Naive thymus-derived CD8-positive, alpha-beta T cell (primary cell): ENCODE measurements at places on chromosomes 13 and 19. TPM values are rescaled to one million over a fixed set of nuclear protein-coding genes. Genes with fewer than 3 reads are reported as not detected.

- H3K27me3 ChIP-seq: no peaks in the 10 kb centered on the region
- H3K27ac ChIP-seq: no peak overlapping the region
- no peaks in the 10 kb centered on the region for H3K36me3 ChIP-seq
Measured at GRCh38 chr13:33855371-33855895, 37.5 kb downstream of the RFC3 start.

- peak overlapping the region; percentile 88 for H3K4me3 ChIP-seq
- DNase-seq: no peak
- peaks cover 36% of the 10 kb centered on the region for H3K36me3 ChIP-seq
- H3K27me3 ChIP-seq: no peaks in the 10 kb centered on the region
- peaks cover 16% of the 10 kb centered on the region for H3K4me1 ChIP-seq
Measured at GRCh38 chr19:53158119-53158656, 665 bp downstream of the ZNF347 start.

DNA sequence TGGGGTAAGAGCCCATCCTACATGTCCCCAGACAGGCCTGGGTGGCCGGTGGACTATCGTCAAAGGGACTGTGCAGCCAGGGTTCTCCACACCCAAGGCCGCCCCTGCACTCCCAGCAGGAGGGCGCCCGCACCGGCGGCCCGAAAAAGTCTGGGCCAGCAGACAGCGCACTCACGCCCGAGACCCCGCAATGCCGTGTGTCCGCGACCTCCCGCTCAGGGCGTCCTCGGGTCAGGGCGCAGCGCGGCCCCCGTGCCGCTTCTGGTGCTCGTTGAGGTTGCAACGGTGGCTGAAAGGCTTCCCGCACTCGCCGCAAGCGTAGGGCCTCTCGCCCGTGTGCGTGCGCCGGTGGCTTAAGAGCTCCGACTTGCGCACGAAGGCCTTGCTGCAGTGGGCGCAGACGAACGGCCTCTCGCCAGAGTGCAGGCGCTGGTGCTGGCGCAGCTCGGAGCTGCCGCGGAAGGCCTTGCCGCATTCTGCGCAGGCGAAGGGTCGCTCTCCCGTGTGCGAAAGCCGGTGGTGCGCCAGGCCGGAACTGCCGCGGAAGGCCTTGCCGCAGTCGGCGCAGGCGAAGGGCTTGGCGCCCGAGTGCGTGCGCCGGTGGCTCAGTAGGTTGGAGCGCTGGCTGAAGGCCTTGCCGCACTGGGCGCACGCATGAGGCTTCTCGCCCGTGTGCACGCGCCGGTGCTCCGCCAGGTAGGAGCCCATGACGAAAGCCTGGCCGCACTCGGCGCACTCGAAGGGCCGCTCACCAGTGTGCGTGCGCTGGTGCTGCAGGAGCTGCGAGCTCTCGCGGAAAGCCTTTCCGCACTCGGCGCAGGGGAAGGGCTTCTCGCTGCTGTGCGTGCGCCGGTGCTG is 2.8 kb upstream of the A1BG start:
- H3K27ac ChIP-seq: no peak overlapping the region
- peaks cover 2% of the 10 kb centered on the region for H3K36me3 ChIP-seq
- DNase-seq: peak; percentile 72
- H3K27me3 ChIP-seq: no peaks in the 10 kb centered on the region
- peak overlapping the region; percentile 85 for H3K4me3 ChIP-seq

DNA sequence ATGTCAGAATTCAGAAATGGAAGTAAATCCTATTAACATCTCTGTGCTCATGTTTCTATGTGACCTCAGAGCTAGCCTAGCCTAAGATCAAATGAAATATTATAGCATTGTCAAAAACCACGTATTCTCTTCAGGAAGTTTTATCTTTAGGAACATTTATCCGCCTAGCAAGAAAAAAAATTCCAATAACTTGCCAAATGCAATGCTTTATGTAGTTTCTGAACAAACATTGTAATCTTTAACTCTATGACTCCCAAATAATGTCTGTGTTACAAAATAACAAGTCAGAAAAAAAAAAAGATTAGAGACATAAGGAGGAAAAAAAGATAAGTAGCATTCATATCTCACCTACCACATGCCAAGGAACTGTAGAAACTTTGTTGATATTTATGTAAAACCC is 18.4 kb upstream of the IPO5 start:
- no peak for DNase-seq
- no peak overlapping the region for H3K27ac ChIP-seq
- H3K27me3 ChIP-seq: peaks cover 32% of the 10 kb centered on the region
- H3K36me3 ChIP-seq: no peaks in the 10 kb centered on the region
- H3K4me1 ChIP-seq: no peaks in the 10 kb centered on the region
- H3K4me3 ChIP-seq: no peak overlapping the region

Gene ZNF628
- 0.32 TPM for polyA plus RNA-seq

Gene IRGC
- not detected for polyA plus RNA-seq

Gene CLDND2
- polyA plus RNA-seq: not detected

Gene KIR3DL2
- polyA plus RNA-seq: 6.5 TPM

Gene ZNF850
- 0.40 TPM for polyA plus RNA-seq

- peaks cover 31% of the 10 kb centered on the region for H3K36me3 ChIP-seq
- H3K4me3 ChIP-seq: no peak overlapping the region
- H3K4me1 ChIP-seq: peaks cover 12% of the 10 kb centered on the region
- no peaks in the 10 kb centered on the region for H3K27me3 ChIP-seq
Measured at GRCh38 chr13:112877066-112877465, 91.9 kb upstream of the MCF2L start.

Gene ZNF571
- polyA plus RNA-seq: 10.7 TPM

GRCh38 chr13:58032676-58033460 is 401.3 kb downstream of the PCDH17 start:
- H3K27ac ChIP-seq: no peak overlapping the region
- no peaks in the 10 kb centered on the region for H3K4me1 ChIP-seq
- no peaks in the 10 kb centered on the region for H3K36me3 ChIP-seq
- no peak overlapping the region for H3K4me3 ChIP-seq

DNA sequence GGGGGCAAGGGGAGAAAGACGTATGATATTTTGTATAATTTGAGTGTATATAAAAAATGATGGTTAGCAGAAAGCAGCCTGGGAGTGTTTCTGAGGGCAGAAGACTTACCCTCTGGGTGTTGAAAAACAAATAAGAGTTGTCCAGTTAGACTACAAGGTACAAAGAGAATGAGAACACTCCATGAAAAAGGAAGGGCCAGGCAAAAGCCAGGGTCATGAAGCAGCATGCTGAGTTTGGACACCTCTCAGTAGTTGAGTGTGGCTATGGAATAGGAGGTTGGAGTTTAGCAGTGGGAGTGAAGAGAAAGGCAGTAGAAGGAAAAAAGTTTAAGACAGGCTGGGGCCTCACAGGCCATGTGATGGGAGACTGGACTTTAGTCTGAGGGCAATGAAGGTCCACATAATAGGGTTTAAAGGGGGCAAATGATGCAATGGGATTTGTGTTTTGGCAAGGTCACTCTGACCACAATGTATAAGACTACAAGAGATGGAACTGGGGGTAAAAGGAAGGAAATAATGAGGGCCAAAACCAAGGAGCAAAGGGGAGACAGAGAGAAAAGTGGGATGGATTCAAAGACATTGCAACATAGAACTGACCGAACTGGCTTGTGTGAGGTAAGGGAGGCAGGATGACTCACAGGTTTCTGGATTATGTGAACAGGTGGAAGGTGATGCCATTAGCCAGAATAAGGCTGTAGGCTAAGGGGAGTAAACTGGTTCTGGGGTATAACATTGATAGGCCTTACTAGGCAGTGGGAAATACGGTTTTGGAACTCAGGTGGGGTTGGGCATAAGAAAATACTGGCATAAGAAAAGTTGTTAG is 76.6 kb downstream of the SERP2 start:
- no peaks in the 10 kb centered on the region for H3K27me3 ChIP-seq
- H3K4me3 ChIP-seq: no peak overlapping the region
- peaks cover 3% of the 10 kb centered on the region for H3K36me3 ChIP-seq
- no peaks in the 10 kb centered on the region for H3K4me1 ChIP-seq
- DNase-seq: no peak

Gene CD79A
- 54.9 TPM for polyA plus RNA-seq

Gene ARRDC5
- polyA plus RNA-seq: 2.3 TPM

DNA sequence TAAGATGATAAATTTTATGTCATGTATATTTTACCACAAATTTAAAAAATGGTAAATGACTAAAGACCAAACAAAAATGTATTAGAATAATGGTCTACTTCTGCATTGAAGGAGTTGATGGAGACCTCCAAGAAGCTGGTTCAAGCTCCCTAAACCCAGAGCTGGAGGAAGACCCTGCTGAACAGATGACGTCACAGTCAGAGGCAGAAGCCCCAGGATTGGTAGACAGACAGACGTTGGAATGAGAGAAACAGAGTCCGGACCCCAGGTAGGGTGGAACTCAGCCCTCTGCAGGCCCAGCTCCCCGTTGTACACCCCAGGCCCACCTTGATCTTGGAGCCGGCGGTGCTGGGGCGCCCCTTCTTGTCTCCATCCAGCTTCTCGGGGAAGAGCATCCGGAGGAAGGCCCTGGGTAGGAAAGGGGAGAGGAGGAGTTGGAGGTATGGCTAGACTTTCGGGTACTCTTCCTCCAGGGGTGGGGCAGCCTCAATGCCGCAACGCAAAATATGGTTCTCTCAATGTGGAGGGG is 25.7 kb upstream of the ZNF414 start:
- no peak overlapping the region for H3K27ac ChIP-seq
- no peaks in the 10 kb centered on the region for H3K27me3 ChIP-seq
- no peaks in the 10 kb centered on the region for H3K4me1 ChIP-seq
- H3K36me3 ChIP-seq: peaks cover 1% of the 10 kb centered on the region

DNA sequence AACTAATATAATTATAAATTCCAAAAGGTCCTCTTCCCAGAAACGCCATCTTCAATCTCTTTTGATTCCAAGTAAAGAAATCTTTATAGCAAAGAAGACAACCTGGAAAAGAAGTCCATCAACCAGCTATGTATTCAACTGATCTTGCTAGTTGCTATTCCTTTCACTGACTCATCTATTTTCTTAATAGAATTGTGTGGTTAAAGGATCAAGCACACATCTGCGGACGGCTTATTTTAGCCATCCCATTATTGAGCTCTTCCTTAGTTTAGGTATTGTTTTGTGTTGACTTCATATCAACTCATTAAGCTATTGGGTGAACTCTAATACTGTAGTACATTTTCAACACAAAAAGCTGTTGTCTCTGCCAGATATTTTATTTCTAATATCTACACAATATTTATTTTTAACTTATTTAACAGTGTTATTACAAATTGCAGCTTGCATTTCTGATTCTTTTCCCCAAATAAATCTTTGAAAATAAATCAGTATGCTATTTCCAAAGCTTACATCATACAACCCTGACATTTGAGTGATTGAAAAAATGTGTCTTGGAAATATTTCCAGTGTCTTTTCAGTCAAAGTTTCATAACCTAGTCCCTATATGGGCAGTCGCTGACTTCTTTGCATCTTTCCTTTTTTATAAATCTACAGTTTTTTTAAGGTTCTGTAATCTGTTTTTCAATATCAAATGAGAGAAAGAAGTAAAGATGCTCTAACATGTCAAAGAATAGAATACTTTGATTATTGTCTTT is 158.8 kb upstream of the SPRY2 start:
- no peak for DNase-seq
- no peaks in the 10 kb centered on the region for H3K36me3 ChIP-seq
- no peaks in the 10 kb centered on the region for H3K4me1 ChIP-seq
- H3K27ac ChIP-seq: no peak overlapping the region

DNA sequence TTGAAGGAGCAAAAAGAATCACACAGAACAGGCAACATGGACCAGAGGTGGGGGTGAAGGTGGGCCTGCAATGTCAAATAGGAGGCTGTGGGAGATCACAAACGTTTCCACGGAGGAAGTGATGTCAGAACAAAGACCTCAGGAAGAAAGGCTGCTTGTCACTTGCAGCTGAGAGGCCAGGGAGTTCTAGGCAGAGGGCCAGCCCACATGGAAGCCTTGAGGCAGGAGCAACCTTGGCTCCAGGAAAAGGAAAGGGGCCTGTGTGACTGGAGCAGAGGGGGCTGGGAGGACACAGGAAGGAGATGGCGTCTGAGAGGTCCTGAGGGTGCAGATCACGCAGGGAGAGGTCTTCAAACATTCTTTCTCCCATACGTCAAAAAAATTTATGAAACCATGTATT is 16.3 kb downstream of the ZNF160 start:
- H3K27ac ChIP-seq: peak overlapping the region; percentile 10
- no peaks in the 10 kb centered on the region for H3K27me3 ChIP-seq
- H3K4me3 ChIP-seq: no peak overlapping the region
- peaks cover 15% of the 10 kb centered on the region for H3K4me1 ChIP-seq
- no peak for DNase-seq

Gene MRI1
- polyA plus RNA-seq: 6.4 TPM

GRCh38 chr19:16702123-16702522 is 17.5 kb upstream of the NWD1 start:
- no peaks in the 10 kb centered on the region for H3K36me3 ChIP-seq
- H3K4me3 ChIP-seq: no peak overlapping the region

Gene VSTM2B
- 0.40 TPM for polyA plus RNA-seq

GRCh38 chr13:33017323-33017929 is 1.2 kb downstream of the KL start:
- H3K4me3 ChIP-seq: peak overlapping the region; percentile 60
- no peak for DNase-seq
- H3K27ac ChIP-seq: no peak overlapping the region
- no peaks in the 10 kb centered on the region for H3K36me3 ChIP-seq
- H3K4me1 ChIP-seq: peaks cover 11% of the 10 kb centered on the region
- H3K27me3 ChIP-seq: peaks cover 61% of the 10 kb centered on the region

GRCh38 chr19:53864308-53864836 is 3.3 kb upstream of the MYADM start:
- peak overlapping the region; percentile 56 for H3K27ac ChIP-seq
- no peak overlapping the region for H3K4me3 ChIP-seq
- H3K27me3 ChIP-seq: no peaks in the 10 kb centered on the region
- H3K36me3 ChIP-seq: no peaks in the 10 kb centered on the region
- no peak for DNase-seq
- H3K4me1 ChIP-seq: peaks cover 19% of the 10 kb centered on the region

Gene INAFM1
- polyA plus RNA-seq: 5.3 TPM

Gene ABHD17A
- polyA plus RNA-seq: 155 TPM

GRCh38 chr13:76917095-76917494 is 30.9 kb upstream of the KCTD12 start:
- H3K36me3 ChIP-seq: no peaks in the 10 kb centered on the region
- H3K27me3 ChIP-seq: peaks cover 24% of the 10 kb centered on the region
- no peak for DNase-seq
- H3K4me1 ChIP-seq: no peaks in the 10 kb centered on the region
- no peak overlapping the region for H3K27ac ChIP-seq
- H3K4me3 ChIP-seq: no peak overlapping the region

DNA sequence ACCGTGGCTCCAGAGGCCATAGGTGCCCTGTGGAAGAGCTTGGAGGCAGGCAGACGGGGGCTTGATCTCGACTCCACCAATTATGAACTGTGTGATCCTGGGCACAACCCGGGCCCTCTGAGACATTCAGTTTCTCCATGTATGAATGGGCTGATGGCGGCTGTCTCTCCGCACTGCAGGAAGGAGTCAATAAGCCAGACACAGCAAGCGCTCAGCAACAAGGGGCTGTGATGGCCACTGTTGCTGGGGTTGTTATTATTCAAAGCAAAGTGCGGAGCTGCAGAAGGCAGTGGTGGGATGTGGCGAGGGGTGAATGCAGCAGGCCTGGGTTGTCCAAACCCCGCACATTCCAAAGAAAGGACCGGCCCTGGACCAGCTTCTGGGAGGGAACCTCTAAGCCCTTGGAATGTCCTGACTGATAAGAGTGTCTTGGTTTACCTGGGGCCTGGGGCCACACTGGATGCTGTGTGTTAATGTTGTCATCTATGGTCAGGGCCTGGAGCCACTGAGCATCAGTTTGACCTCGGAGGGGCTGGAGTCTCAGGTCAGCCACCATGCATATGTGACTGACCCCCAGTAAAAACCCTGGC is 8.3 kb downstream of the TMEM143 start:
- H3K4me3 ChIP-seq: no peak overlapping the region
- H3K4me1 ChIP-seq: peaks cover 8% of the 10 kb centered on the region
- peaks cover 22% of the 10 kb centered on the region for H3K36me3 ChIP-seq
- no peaks in the 10 kb centered on the region for H3K27me3 ChIP-seq
- H3K27ac ChIP-seq: no peak overlapping the region
